ENCODE measurements at places on chromosomes 7 and 10. TPM values are rescaled to one million over a fixed set of nuclear protein-coding genes. Genes with fewer than 3 reads are reported as not detected.

Gene AKR1C4
- total RNA-seq, result not detected

Gene GIMAP5
- not detected for total RNA-seq

Gene IFIT2
- 9.5 TPM for total RNA-seq

Gene PAX4
- not detected for total RNA-seq

Gene EBLN1
- not detected for total RNA-seq

Gene CARD11
- total RNA-seq, result not detected

Gene GSTO2
- total RNA-seq, result 4.6 TPM

Gene PKD1L1
- total RNA-seq, result 0.07 TPM

Gene C10orf90
- 0.26 TPM for total RNA-seq

Gene ARHGEF35
- total RNA-seq, result 1.3 TPM

Gene PRPS1L1
- total RNA-seq, result not detected

Gene SLC18A2
- total RNA-seq, result under 0.01 TPM

Gene SPDYE16
- not detected for total RNA-seq

Gene PNLIP
- total RNA-seq, result not detected

Gene CFAP70
- total RNA-seq, result 1.2 TPM

Gene SFTPD
- 0.13 TPM for total RNA-seq

Gene PLEKHS1
- total RNA-seq, result not detected

Gene PRSS1
- not detected for total RNA-seq

Gene CCDC172
- not detected for total RNA-seq

Gene TMUB1
- total RNA-seq, result 26.2 TPM

Gene SPAM1
- total RNA-seq, result not detected

Gene LRRC4
- total RNA-seq, result 0.03 TPM

Gene NOS3
- total RNA-seq, result 0.33 TPM

Gene MBLAC1
- 2.3 TPM for total RNA-seq

Gene GJD4
- total RNA-seq, result 0.10 TPM
